ENCODE measurements at places on chromosomes 6 and 20. TPM values are rescaled to one million over a fixed set of nuclear protein-coding genes. Genes with fewer than 3 reads are reported as not detected.

ERVFRD-1 gene
- under 0.01 TPM for total RNA-seq

MCHR2 gene
- not detected for total RNA-seq

PBOV1 gene
- total RNA-seq, result not detected

SLC17A9 gene
- 25.8 TPM for total RNA-seq

HLA-DRA gene
- total RNA-seq, result not detected

CRISP3 gene
- total RNA-seq, result not detected

CST4 gene
- not detected for total RNA-seq

SSTR4 gene
- total RNA-seq, result 0.43 TPM

CAGE1 gene
- 0.22 TPM for total RNA-seq

MAP7 gene
- 15.3 TPM for total RNA-seq

Data from placental epithelial cell (primary cell).